Osteoblast (primary cell): ENCODE measurements at places on chromosomes 6 and 20. TPM values are rescaled to one million over a fixed set of nuclear protein-coding genes. Genes with fewer than 3 reads are reported as not detected.
A peak's percentile ranks its signal among the peaks of the same experiment; 100 is the strongest.

DNA sequence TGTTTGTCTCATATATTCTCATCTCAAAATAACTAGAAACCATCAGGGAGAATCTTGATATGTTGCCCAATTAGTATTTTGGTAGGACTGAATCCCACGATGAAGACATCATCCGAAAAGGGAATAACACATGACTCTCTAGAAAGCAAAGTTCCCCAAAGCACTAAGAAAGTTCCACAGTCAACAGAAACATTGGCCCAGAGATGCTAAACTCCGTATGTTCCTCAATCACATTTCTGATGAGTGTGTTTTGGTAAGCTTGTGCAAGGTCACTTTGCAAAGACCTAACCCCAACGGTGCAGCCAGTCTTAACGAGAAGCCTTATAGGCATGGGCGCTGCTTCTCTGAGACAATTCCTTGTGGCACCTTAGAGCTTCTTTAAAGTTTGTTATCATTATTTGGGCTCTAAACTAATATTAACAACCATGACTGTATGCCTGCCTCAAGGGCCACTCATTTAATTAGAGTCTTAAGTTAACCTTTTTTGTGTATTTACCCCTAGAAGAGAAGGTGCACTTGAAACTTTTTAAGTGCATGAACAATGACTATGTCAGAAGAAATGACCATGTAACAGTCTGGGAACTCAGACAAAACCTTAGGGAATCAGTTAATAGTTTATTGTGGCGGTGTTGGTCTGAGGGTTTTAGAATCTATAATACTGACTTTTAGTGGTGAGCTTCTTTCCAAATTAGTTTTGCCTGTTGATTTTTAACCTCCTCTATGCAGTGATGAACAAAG lies 202.0 kb upstream of the RAB32 start:
- DNase-seq, result no peak

- DNase-seq, result peak; percentile 90
These were observed 24.5 kb downstream of the ILRUN start for GRCh38 chr6:34671801-34672656.

- no peak for DNase-seq
These were observed 417.2 kb upstream of the SULF2 start for GRCh38 chr20:48202334-48203113.

DNA sequence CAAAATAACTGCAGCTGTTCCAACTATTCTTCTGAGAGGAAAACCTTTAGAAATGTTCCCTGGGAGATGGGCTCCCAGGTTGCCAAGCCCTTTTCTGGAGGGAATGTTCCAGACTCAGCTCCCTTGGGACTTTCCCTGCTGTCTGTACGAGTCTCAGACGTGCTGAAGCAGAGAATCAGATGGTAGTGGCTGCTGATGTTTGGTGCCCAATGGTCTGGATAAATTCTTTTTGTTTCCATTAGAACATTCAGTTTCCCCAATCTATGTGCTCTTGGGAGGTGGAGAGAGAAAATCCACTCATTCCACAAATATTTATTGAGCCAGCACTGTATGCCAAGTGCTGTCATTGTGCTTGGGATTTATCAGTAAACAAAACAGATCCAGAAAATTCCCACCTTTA lies 40.0 kb downstream of the SNHG17 start:
- DNase-seq, result no peak

GPR6 gene
- total RNA-seq, result not detected in 2 replicates
